ENCODE measurements at places on chromosomes 4 and X. TPM values are rescaled to one million over a fixed set of nuclear protein-coding genes. Genes with fewer than 3 reads are reported as not detected.
A peak's percentile ranks its signal among the peaks of the same experiment; 100 is the strongest.

DNA sequence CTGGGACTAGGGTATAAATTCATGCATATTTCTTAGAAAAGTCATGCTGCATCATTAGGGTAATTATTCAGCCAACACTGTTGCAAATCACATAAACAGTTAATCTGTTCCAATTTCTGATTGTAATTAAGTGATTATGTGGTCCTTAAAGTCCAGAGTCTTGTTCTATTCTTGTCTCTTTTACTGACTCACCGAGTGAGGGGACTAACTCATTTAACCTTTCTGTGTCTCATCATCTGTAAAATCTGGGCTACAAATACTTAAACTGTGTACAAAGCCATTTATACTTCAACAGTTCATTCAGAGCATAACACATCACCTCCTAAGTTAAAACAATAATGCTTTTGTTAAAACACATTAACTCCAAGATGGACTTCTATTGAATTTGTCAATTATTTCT lies 65.4 kb upstream of the KLHL13 start:
- DNase-seq: peak; percentile 21

GRCh38 chr4:141580523-141580922 lies 55.9 kb upstream of the IL15 start:
- DNase-seq: no peak

DNA sequence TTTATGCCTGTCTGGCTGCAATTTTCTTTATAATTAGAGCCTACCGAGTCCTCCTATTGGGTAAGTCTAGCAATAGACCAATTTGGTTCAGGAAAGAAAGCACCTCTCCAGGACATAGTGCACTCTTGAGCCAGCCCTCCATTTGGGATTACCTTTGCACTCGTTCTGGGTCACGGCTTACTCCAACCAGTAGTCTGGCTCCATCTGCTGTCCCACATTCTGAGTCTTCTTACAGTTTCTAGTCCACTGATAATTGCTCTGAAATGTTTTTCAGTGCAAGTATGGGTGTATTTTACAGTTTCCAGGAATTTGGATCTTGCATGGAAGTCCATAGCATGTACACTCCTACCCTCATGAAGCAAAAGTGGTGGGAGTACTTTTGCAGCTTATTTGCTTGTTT lies 34.8 kb upstream of the USP51 start:
- no peak for DNase-seq

DNA sequence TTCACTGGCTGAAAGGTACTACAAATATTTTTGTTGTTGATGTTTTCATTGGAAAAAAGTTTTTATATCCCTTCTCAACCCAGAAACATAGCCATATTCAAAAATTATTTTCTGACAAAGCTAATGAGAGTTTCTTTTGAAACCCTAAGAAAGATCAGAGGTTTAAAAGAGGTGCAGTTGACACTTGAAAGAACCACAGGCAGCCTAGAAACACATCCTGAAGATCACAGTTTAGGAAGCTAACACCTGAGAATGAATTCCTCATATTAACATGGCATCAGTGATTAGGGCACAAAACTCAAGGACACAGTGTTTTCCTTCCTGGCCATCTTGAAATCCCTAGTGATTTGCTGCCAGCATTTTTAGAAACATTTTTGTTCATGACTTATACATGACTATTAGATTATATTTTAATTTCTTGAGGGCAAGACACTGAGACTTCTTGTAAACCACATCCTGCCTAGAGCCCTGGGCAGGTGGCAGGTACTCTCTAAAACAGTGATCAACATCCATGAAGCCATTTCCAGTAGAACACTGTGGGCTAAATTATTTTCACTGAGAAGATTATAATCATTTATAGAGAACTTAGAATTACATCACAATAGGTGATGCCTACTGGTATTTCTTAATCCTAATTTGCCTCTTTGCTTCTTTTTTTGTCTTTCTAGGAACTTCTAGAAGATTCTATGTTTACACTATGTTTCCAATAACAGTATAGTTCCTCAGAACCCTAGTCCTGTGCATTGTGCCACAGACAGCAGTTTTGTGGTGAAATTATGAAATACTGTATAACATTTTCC lies 80.0 kb downstream of the ARSJ start:
- DNase-seq: no peak

DNA sequence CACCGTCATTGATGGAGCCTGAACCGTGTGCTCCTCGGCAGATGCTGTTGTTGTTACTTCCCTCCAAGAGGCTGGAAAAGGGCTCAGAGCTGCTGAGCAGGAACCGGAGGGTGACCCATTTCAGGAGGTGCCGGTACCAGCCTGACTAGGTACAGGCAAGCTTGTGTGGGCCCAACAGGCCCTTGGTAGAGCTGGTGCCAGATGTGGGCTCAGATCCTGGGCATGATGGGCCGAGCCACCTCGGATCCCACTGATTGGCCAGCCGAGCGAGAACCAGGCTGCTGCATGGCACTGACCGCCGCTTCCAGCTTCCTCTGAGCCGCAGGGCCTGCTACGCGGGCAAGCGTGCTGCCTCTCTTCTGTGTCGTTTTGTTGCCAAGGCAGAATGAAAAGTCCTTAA lies 33.7 kb downstream of the NOP14 start:
- DNase-seq: no peak

- no peak for DNase-seq
These were observed 42.8 kb downstream of the CPXCR1 start for GRCh38 chrX:88789825-88790224.

GRCh38 chrX:73821921-73822559 lies 259.0 kb downstream of the CHIC1 start:
- DNase-seq: no peak

- no peak for DNase-seq
These were observed 1.3 kb upstream of the ING2 start for GRCh38 chr4:183503497-183504063.

DNA sequence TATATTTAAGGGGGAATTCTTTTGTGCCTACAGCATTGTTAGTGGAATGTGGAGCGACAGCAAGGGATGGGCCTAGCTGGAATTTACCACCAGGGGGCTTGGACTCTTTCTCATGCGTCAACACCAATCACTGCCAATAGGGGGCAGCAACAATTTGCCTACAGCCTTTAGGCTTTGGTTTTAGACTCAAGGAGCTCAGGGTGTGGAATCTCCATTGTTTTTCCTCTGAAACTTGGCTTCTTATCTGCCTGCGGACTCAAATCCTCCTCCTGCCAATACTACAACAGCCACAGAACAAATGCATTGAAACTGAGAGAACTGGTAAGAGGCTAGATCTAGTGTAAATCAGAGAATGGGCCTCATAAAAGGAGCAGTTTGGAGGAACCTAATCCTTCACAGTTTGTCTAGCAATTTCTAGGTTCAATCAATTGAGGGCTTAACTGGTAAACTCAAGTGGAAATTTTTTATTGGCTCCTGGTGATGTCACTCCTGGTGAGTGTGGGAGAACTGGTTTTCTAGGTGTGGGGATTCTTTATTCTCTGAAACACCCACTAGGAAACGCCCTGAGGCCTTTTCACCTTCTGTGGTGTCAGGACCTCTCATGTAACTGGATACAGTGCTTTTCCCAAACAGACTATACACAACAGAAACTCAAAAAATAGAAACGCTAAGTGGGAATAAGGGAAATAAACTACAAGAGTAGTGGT lies 27.9 kb upstream of the TMSB4X start:
- DNase-seq: peak; percentile 32

DNA sequence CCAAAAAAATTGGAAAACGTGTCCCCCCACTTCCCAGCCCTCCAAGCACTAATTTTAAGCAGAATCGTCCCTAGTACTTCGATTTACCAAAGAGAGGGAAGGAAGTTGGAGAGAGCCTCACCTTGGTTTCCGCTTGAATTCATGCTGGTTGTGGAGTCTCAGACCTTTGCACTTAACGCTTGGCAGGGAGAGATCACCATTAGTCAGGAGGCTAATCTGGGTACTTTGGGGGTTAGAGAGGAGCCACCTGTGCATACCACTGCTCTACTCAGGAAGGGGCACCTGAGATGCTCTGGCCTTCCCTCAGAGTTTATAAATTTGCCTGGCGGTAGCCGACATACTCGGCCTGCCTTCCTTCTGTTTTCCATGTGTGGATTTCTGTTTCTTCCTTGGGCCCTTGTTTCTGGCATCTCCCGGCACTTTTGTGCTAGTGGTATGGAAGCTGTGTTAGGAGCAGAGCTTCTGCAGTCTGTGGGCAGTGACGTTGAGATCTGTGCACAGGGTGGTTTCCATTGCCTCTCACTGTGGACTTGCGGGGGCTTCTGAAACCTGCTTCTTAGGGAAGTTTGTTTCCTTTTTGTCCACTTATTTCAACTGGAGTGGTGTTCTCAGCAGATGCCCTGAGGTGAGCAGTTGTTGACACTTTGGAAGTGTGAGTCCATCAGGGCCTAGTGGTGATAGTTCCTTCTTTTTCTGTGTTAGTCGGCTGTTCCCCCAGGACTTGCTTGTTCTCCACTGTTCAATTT lies 104.2 kb downstream of the TMEM131L start:
- no peak for DNase-seq

GRCh38 chr4:67019686-67020437 lies 525.4 kb downstream of the CENPC start:
- DNase-seq: no peak

GRCh38 chrX:20204351-20204750 lies 62.4 kb downstream of the RPS6KA3 start:
- no peak for DNase-seq

DNA sequence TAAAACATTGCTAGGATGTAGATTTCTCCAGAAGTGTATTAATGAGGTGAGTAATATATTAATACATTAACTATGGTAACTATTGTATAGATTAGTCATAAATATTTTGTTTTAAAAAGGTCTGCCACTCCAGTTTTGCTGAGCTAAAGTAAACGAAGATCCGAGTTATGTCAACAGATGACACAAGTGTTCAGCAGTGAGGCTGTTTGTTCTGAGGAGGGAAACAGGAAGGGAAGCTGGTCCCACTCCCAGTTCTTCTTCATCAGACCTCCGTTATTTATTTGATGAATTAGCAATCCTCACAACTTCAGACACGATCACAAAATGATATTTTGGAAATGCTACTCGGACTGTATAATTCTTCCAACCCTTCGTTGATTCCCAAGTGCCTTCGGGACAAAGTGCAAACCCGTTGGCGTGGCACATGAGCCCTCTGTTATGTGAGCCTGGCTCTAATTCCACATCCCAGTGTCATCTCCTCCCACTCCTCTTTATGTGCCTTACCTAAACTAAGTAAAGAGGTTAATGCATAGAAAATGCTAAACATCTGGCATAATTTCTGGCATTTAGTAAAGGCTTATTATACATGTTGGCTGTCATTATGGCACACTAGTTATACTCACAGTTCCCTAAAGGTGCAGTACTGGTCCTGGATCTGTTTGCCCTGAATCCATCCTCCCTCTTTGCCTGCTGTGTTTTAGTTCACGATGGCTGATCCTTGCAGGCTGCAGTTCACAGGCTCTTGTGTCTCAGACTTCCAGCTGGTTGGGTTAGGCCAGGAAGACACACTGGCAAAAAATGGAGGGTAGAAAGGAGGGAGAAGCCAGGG lies 190.6 kb upstream of the LNX1 start:
- DNase-seq: no peak

DNA sequence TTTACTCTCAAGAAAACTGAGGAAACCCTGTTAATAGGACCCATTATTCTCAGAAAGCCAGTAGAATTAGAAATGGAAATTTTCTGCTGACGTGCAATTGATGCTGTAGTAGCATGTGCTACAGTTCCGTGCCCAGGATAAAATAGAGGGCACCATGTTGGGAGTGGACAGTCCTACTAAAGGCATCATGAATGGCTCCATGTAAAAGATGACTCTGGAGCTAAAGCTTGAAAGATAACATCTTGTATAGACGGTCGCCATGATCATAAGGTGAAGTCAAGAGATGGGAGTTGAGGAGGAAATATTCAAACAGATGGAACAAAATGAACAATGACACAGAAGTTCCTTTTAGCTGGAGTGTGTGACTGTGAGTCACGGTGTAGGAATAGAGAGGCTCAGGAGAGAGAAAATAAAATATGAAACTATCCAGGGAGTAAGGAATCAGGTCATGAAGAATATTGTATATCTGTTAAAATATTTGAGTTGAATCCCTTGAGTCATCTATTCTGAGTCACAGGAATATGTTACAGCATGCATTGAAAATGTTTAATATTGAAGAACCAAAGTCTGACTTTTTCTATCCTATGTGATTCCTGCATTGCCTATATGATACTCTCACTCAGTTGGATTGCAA lies 31.8 kb downstream of the ANXA10 start:
- DNase-seq: no peak

DNA sequence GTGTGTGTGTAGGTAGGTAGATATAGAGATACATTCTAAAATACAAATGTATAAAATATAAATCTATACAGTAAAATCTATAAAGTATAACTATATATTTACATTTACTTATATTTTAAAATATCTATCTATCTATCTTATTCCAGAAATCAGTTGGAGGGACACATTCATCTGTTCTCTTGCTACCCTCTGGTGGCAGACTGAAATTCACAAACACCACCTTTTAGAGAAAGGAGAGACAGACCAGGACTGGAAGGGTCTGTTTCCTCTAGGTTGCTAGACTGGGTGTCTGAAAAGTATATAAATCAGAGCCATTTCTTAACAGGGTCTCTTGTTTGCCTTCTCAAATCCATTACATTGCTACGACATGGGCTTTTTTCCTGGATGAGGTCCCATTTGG lies 343.0 kb downstream of the OPHN1 start:
- DNase-seq: no peak

DNA sequence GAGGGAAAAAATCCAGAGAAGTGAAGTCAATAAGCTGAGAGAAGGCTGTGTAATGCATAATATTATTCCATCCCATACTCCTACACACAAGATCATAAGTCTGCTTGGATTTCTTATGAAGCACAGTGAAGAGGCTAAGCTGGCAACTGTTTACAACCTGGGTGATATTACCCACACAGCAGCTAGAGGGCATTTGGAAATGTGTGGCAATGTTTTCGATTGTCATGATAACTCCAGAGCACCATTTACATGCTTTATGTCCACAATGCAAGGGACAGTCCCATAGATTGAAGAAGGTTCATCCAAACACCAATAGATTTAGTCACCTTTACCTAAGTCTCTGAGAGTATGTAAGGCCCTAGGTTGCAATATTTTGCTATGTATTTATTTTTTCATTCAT lies 412.2 kb downstream of the PPP3CA start:
- no peak for DNase-seq

The RASGEF1B gene
- 13.6 TPM for total RNA-seq

The XIAP gene
- 31.3 TPM for total RNA-seq

The KLF8 gene
- total RNA-seq: 2.6 TPM

The CCKAR gene
- total RNA-seq: not detected

The COMMD8 gene
- 38.1 TPM for total RNA-seq

The HSD17B13 gene
- 0.04 TPM for total RNA-seq

The TMEM154 gene
- 20.8 TPM for total RNA-seq

The CTAG1A gene
- total RNA-seq: not detected

Measured in kidney epithelial cell (primary cell).